ENCODE measurements at places on chromosomes 7 and 10.

DNA sequence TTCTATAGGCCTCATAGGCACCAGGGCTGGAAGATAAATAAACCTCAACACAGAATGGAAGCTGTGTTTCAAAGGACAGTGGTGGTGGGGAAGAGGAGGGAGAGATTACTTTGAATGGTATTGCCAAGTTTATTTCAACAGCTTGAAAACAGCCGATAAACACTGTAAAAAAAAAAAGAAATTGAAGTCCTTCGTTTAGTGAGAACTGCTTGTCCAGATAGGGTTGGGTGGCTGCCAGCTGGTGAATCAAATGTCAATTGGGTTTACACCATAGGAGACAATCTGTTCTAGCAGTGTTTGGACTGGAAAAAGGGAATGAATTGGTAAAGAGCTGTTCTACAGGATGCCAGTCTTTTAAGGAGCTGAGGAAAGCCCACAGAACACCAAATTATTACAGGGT lies 254.8 kb downstream of the PHF14 start:
- no peak for DNase-seq

GRCh38 chr7:80634505-80634904 lies 3.9 kb upstream of the CD36 start:
- DNase-seq, result no peak

DNA sequence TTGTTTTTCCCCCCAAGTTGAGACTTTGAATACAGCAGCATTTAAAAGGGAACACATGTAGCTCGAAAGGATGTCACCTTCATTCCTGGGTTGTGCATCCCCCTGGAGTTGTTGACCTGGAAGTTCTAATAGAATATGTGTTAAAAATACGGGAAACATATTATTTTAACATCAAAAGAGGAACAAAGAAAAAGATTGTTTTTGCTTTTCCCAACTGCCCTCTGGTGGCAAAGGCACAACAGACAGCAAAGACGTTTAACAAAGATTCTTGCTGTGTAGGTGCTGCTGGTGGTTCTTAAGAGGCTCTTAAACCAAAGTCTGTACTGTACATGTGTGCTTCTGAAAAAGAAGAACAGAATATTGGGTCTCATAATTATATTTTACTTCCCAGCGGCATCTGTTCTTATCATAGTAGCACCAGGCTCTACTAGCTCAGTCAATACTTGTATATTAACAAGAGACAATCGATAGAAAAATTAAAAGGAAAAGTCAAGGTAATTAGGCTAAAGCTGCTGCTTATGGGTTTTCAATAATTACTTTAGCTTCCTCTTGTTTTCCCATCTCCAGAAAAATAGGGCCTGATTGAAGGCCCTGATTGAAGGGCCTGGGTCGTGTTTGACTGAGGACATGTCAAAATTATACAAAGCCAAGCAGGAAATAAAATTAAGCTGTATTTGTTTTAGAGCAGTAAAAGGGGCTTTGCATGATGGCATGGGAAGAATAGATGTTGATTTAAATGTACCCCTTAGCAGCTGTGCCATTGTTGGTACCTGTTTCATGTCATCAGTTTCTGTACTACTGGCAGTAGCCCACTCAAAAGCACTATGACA lies 384.2 kb upstream of the LRGUK start:
- DNase-seq, result no peak

DNA sequence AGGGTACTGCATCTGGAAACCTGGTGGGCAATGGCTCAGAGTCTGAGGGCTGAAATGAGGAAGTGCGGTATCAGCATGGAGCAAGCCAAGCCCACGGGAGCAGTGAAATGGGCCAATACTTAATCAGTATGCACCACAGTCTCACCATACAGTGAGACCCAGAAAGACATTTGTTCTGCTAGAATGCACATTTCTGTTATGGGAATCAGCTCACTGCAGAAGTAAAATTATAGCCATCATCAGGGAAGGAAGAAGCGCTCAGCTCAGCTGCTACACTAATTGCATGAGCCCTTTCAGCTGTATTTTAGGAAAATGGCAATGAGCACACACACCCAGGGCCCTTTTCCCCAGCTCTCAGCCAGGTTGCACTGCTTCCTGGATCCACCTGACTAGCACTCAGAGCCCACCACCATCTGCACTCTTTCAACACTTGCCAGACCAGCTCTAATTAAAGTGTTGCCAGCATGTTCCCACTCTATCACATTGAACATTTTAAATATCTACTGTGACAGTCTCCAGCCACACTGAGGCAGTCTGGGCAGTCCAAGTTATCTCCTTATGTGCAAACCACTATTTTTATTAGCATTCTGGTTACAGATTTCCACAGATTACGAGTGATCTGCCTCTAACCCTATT lies 44.2 kb upstream of the PIK3AP1 start:
- no peak for DNase-seq

- DNase-seq, result no peak
Measured at GRCh38 chr10:43317422-43317821, 50.6 kb upstream of the RASGEF1A start.

GRCh38 chr10:70694418-70695141 lies 22.3 kb downstream of the ADAMTS14 start:
- no peak for DNase-seq

DNA sequence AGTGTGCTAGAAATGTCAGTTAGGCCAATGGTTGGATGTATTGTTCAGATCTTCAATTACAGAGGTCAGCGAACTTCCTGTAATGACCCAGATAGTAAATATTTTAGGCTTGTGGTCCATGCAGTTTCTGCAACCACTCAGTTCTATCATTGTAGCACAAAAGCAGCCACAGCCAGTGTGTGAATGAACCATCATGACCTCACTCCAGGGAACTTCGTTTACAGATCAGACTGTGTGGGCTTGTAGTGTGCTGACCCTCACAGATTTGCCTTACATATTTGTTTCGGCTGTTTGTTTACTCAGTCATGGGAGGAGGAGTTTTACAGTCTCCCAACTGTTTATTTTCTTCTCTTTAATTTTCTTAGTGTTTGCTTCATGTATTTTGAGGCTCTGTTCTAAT lies 55.4 kb downstream of the LANCL2 start:
- DNase-seq, result no peak

- DNase-seq, result no peak
Measured at GRCh38 chr10:92965314-92965713, 95.3 kb upstream of the CYP26C1 start.

GRCh38 chr7:106413446-106413845 lies 128.7 kb upstream of the NAMPT start:
- no peak for DNase-seq

DNA sequence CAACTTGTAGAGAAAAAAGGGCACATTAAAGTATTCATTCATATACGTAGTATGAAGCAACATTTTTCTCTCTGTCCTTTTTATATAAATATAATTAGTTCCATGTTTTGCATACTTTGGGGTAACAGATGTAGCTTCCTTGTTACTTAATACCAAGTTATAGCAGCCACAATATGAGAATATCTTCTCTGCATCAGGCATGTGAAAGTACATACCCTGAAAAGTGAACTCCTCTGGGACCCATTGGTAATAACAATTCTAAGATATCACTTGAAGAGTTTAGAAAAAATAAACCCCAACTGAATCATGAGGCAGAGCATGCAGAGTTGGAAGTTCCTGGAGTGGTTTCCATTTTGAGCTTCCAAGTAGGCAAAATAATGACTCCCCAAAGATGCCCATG lies 2.4 kb upstream of the CRPPA start:
- DNase-seq, result no peak

GRCh38 chr10:122774231-122774630 lies 71.4 kb downstream of the CUZD1 start:
- DNase-seq, result no peak

GRCh38 chr10:93180482-93180931 lies 106.8 kb downstream of the CYP26A1 start:
- DNase-seq, result no peak

DNA sequence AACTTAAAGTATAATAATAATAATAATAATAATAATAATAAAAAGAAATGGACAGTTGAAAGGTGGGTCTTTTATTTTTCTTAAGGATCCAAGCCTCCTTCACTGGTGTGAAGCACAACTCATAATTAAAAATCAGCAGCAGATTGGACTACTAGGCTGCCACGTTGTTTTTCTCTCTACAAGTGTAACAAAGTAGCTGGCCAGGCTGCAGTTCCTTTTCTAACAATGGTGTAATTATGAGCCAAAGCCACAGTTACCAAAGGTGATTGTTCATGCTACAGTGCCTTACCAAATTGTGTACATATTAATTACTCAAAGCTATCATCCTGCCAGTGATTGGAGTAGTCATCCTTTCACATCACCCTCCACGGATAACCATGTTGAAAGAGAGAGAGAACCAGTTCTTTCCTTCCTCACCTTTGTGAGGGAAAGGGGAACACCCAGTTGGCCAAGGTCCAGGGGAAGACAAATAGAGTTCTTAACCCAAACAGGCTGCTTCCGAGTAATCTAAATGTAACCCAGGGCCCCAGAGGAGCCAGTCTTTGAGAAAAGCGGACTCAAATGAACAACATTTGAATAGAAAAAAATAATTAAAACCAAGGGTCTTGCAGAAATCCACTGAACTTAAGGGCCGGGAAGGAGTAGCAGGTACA lies 86.3 kb upstream of the NPS start:
- DNase-seq, result no peak

- no peak for DNase-seq
Measured at GRCh38 chr10:100579261-100580090, 43.7 kb downstream of the HIF1AN start.

DNA sequence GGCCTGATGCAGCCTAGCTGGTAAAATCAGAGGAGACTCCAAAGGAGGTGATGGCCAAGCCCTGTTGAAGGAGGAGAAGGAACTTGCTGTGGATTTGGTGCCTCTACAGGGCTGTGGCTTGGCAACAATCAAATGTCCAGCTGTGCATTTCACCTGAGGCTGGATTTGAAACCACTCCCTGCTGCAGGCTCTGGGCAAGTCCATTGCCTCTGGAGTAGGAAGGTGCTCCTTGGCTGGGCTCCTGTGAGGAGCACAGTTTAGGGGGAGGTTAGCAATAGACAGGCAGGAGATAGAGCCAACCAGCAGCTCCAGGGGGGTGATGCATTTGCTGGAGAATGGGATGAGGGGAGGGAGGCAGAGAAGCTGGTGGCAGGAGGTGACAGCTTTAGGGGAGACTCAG lies 26.5 kb downstream of the CDH23 start:
- no peak for DNase-seq

DNA sequence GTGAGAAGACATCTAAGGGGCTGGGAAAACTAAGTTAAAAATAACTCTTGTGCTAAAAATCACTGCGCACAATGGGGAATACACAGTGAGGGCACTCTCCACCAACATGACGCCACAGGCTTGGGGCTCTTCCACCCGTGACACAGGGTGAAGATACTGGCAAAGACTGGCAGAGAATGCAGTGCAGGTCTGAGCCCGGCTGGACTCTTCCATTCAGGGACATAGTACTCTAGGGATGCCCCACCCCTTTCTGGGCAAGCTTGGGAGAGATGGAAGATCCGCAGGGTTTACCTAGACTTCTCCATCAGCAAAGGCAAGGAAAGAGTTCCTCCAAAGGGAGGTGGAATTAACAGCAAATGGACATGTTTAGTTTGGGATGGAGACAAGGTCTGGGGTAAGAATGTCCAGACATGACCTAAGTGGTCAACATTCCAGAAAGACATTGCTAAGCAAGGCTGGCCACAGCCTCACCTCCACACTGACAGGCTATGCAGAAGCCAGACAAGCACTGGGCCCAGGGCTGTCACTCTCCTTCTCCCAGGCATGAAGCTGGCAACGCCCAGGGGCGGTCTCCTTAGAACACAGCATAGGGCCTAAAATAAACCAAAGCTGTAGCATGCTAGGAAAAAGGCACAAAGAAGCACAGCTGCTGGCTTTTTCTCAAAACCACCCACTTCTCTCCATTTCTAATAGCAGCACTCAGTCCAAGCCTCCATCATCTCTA lies 28.1 kb downstream of the XPNPEP1 start:
- no peak for DNase-seq

- DNase-seq, result no peak
Measured at GRCh38 chr7:49850921-49851613, 77.6 kb downstream of the VWC2 start.

GRCh38 chr10:122172361-122173008 lies 98.6 kb upstream of the BTBD16 start:
- no peak for DNase-seq

DNA sequence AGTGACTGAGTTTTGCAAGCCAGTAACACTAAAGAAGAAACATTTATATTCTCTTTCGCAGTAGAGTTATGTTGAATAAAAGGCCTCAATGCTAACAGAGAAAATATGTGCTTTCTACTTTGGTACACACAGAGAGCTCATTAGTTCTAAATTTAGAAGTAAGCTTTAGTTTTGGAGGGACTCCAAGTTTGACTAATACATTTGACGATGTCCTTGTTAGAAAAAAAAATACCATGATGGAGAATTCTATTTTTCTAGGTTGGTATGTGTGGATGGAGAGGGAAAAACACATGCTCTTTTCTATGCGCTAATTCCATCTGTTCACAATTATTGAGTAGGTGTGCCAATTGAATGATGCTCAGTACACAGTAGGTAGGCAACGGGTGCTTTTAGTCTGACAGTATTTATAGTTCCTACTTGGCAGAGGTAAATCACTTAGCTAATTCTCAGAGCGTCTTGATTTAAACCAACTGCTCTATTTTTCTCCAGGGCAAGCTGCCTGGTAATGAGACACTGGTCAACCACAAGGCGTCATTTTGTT lies 327.2 kb upstream of the AKR1E2 start:
- DNase-seq, result no peak
